ENCODE measurements at places on chromosomes 4 and X. TPM values are rescaled to one million over a fixed set of nuclear protein-coding genes. Genes with fewer than 3 reads are reported as not detected.
A peak's percentile ranks its signal among the peaks of the same experiment; 100 is the strongest.

DNA sequence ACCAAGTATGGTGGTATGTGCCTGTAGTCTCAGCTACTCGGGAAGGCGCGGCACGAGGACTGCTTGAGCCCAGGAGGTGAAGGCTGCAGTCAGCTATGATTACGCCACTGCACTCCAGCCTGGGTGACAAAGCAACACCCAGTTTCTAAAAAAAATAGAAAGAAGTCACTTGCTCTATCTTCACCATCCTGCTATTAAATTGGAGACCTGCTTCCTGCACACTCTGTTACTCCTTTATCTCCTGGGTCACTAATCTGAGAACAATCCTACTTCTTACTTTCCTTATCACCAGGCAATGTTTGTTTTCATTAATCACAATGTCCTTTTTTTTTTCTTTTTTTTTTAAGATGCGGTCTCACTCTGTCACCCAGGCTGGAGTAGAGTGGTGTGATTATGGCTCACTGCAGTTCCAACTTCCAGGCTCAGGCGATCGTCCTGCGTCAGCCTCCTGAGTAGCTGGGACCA is 16.2 kb downstream of the PRKX start:
- DNase-seq: no peak

GRCh38 chr4:11636031-11636430 is 207.3 kb upstream of the HS3ST1 start:
- no peak for DNase-seq

- no peak for DNase-seq
These were observed 121.0 kb downstream of the PPA2 start for GRCh38 chr4:105352826-105353225.

DNA sequence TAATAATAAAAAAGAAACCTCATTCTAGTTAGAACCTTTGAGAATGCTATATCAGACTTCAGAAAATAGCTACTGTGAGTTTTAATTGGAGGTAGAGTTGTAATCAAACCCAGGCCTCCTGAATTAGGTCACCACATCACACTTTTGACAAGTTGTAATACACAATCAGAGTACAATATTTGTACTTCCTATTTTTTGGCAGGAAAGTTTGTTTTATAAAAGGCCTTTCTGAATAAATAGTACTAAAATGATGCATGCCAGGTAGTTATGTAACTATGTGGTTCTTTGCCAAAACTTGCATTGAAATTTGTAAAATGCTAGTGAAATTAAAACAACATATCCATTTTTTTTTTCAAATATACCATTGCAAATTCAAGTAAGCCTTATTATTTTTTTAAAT is 26.8 kb downstream of the ADH7 start:
- no peak for DNase-seq

GRCh38 chr4:40856840-40857362 is 107.1 kb downstream of the NSUN7 start:
- DNase-seq: peak; percentile 46

GRCh38 chr4:40626183-40626990 is 3.3 kb downstream of the RBM47 start:
- DNase-seq: no peak

DNA sequence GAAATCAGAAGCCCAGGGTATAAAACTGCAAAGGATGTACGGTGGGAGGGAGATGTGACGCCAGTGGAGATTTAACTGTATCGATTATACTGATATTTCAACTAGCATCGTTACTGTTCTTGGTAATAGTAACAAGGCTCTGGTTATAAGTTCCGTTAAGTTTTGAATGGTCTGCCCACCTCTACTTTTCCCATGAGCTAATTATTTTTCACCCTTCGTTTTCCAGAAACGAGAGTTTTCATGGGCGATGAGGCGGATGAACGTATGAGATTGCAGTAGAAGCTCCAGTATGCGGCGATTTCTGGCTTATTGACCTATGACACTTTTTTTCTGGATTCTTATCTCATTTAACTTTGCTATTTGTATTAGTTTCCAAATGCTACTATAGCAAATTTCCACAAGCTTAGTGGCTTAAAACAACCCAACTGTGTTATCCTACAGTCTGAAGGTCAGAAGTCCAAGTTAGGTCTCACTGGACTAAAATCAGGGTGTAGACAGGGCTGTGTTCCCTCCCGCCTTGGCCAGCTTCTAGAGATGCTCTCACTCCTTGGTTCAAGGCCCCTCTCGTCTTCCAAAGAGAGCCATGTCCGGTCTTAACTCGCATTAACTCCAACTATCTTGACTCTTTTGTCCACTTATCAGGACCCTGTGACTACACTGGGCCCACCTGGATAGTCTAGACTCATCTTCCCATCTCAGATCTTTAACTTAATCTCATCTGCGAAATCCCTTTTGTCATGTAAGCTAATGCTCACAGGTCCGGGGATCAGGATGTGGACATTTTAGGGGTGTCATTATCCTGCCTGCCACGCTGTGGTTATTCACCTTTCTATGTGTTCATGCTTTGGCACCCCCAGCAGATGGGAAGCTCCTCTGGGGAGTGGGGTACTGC is 122.5 kb downstream of the IRF2 start:
- no peak for DNase-seq

DNA sequence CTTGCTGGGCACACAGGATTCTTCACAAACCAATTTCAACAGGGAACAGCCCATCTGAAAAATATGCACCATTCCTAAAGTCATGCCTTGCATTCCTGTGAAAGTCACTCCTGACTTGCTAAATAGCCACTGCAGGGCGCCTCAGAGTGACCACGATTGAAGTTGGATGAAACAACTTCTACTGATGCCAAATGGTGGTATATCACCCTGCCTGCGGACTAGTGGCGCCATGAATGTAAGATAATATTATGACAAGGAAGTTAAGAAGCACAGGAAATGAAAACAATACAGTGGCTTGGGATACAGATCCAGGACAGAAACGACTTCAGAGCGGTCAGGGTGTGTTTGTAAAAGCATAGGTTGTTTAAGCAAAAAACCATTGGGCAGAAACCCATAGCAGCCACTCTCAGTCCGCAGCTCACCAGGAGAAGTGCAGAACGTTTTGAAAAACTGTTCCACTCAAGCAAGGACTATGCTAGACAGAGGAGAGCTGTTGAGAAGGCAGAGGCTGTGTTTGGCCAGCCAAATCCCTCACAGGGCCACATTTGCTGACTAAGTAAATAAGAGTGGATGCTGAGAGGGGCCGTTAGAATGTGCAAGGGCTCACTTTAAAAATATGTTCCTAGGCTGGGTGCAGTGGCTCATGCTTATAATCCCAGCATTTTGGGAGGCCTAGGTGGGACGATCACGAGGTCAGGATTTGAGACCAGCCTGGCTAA is 250.4 kb downstream of the PTTG2 start:
- no peak for DNase-seq

Gene ARMCX1
- polyA plus RNA-seq: 57.8 TPM

Gene RS1
- polyA plus RNA-seq: 0.41 TPM

Gene SMARCA1
- polyA plus RNA-seq: 62.4 TPM

DNA sequence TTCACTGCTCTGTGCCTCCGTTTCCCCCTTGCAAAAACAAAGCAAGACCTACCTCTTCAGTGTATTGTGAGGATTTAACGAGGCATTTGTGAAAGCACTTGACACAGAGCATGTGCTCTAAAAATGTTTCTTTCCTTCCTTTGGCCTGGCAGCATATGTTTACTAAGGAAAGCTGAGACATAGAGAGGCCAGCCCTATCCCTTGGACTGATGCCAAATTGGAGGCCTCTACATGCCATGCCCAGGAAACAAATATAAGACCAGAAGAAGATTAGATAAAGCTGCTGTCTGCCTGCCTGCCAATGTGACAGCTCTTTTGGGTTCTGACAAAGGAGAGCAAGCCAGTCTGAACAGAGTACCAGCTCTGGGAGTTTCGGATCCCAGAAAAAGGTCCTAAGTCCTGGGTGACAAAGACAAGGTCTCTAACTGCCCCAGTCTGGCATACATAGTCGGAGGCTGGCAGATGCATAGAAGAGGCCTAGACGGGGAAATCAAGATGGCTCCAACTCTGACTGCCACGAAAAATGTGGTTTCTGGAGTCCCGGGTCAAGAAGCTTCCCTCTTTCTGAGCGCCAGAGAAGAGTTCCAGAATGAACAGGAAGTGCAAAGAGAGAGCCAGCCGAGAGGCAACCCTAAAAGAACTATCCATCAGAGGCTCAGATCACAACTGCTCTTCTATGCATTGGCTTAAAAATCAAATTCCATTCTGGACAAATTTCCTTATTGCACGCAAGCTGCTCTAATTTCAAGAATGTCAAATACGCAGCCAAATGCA is 25.8 kb downstream of the OTUD6A start:
- DNase-seq: no peak

DNA sequence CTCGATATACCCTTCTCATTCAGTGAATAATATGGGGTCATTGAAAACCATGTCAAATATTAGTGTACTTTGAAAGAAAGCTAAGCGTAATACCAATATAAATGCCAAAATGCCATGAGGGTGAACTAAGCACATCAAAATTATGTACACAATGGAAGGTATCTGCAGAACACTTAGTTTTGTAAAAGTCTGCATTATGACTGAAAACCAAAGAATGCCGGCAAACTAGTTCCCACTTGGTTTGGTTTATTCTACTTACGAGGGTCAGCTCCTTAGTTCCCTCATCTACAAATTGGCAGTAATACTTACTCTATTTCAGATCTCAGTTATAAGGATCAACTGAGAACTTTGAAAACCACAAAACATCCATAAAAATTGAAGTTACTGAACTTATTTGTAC is 27.3 kb downstream of the RPS6KA6 start:
- DNase-seq: no peak

GRCh38 chrX:155112171-155112570 is 40.9 kb downstream of the BRCC3 start:
- DNase-seq: no peak

Gene UGT2A1
- polyA plus RNA-seq: 0.47 TPM

GRCh38 chr4:56990109-56990905 is 11.6 kb downstream of the POLR2B start:
- no peak for DNase-seq

Gene CTAG2
- not detected for polyA plus RNA-seq

DNA sequence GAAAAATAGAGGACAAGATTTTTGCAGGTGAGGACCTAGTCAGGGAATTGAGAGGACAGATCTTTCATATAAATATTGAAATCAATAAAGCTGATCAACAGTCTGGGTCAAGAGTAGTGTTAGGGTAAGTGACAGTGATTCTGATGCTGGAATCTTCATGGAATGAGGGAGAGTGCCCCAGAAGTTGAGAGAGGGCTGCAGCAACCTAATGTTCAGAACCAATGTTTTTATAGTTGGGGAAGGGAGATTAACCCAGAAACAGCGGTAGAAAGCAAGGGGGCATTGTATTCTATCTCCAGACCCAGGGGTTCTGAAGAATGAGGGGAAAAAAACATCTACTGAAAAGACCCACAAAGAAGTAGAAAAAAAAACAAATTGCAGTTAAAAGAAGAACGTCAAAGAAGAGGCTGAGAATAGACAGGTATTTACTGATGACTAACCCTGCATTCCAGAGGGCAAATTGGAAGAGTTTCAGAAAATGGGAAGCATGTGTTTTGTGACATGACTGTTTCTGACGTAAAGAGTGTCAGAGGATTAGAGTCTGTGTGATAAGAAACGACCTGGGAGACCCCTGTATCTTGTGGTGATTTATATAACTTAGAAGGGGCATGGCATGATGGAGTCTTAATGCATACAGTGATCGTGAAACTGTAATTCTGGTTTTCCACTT is 819.6 kb upstream of the EPHA5 start:
- no peak for DNase-seq

DNA sequence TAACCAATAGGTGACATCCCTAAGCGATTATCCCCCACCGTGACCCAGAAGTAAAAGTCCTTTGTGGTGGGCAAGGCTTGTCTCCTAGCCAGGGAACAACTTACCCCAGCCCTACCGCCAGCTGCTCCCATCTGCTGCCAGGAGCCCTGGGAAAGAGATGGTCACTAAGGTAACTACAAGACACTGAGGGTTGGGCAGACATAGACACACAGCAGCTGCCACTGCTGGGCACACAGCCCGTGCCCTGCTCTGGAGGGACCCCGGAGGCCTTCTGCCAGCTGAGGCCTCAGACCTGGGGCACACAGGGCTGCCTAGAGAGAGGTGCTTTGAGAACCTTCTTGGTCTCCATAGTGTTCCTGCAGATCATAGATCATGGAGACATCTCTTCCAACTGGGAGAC is 53.0 kb upstream of the PROM1 start:
- DNase-seq: no peak

Gene ARMCX4
- 29.8 TPM for polyA plus RNA-seq

Gene ZFP42
- 0.42 TPM for polyA plus RNA-seq

GRCh38 chrX:40933706-40934425 is 151.4 kb upstream of the USP9X start:
- no peak for DNase-seq

Gene CCSER1
- polyA plus RNA-seq: 4.4 TPM

- no peak for DNase-seq
These were observed 10.5 kb downstream of the WDFY3 start for GRCh38 chr4:84956014-84956413.

DNA sequence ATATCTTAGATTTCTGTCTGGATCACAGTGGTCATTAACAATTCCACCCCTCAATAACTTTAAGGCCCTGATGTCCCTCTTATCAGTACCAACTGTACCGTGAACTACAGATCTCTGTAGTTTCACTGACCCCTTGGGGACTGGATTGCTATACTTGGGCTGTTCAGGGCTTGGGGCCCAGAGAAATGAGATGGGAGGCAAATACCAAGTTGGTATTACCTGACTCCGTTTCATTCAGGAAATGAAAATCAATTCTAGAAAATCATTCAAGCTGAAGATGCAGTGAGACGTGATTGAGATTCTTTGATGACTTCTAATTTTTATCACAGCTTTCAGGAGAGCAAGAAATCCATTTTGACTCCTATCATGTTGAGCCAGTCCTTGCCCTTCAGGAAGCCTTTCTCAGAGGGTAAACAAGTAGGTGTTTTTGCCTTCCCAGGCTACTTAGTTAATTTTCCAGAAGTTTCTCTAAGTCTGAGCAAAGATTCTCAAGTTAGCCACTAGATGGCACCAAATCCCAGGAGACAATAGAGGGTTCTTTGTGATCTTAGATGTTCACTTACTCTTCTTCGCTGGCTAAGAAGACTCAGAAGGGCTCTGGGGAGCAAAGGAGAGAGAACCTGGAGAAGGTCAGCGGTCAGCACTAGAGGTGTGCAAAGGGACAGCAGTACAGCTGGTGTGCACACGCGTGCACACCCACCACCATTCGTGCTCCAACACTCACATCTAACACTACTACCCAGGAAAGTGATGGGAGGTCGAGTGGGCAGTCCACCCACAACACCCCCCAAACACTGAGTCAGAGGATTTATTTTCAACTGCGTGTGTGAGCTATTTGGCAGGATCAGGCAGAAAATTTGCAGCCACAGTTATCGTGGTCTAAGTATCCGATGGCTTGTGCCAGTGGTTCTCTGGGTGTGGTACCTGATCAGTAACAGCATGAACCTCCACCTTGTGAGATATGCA is 7.4 kb downstream of the HNRNPH2 start:
- DNase-seq: peak; percentile 92

DNA sequence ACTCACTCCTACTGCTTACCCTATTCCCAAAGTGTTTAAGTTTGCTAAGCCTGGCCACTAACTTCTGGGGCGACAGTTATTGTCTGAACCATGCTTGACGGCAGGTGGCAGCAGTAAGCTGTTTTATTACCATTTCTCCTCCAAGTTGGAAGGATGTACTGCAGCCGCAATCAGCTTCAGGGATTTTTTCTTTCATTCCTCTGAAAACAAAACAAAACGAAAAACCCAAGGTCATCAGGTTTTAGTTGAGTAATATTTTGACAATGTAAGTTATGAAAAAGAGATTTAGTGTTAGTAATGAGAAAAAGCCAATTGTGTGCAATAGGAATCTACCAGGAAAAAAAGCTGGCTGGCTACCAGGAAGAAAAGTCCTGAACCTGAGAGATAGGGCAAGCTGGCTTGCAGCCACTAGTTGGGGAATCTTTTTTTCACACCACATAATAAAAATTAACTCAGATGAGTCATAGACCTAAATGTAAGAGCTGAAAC is 13.2 kb upstream of the RAB9B start:
- peak; percentile 19 for DNase-seq

Gene ATP2B3
- polyA plus RNA-seq: 18.4 TPM
